ENCODE measurements at places on chromosomes 7 and 10.

DNA sequence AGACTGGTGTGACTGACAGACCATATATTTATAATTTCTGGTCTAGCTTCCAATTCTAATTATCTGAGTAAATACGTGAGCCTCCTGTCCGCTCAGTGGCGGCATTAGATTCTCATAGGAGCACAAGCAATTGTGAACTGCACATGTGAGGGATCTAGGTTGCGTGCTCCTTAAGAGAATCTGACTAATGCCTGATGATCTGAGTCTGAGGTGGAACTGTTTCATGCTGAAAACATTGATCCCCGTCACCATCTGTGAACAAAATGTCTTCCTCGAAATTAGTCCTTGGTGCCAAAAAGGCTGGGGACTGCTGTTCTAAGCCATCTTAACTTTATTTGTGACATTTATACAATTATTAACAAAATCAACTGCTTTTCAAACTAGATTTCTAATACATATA lies 164.7 kb upstream of the MEOX2 start:
- DNase-seq = no peak

DNA sequence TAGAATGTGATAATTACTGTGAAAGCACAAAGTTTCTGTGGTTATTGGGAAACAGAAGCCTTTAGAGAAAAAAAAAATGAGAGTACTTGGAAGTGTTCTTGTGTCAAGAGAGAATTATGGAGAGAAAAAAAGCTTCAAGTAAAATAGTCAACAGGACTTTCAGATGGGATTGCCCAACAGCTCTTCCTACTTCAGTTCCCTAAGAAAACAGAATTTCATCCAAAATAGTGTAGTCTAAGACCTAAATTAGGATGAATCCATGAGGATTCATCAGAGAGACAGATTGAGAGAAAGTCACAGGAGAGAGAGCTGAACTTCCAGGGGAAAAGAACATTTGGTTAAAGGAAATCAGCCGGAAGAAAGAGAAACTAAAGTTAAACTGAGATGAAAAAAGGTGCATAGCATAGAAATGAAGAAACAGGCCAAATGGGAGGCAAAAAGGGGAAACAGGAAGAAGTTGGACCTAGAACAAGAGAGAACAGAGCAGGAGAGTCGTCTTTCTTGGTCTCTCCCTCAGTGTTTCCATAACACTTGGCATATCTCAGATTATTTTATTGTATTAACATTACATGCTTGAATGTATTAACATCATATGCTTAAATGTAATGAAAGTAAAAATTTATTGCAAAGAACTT lies 2.5 kb downstream of the SCIN start:
- no peak for DNase-seq

GRCh38 chr10:34319197-34319846 lies 495.8 kb downstream of the PARD3 start:
- DNase-seq = no peak

- no peak for DNase-seq
Observed at GRCh38 chr10:24553051-24553612, 170.6 kb downstream of the ARHGAP21 start.

GRCh38 chr7:17411922-17412321 lies 113.5 kb downstream of the AHR start:
- DNase-seq = no peak

- DNase-seq = no peak
Observed at GRCh38 chr10:113920875-113921274, 66.4 kb downstream of the NHLRC2 start.

DNA sequence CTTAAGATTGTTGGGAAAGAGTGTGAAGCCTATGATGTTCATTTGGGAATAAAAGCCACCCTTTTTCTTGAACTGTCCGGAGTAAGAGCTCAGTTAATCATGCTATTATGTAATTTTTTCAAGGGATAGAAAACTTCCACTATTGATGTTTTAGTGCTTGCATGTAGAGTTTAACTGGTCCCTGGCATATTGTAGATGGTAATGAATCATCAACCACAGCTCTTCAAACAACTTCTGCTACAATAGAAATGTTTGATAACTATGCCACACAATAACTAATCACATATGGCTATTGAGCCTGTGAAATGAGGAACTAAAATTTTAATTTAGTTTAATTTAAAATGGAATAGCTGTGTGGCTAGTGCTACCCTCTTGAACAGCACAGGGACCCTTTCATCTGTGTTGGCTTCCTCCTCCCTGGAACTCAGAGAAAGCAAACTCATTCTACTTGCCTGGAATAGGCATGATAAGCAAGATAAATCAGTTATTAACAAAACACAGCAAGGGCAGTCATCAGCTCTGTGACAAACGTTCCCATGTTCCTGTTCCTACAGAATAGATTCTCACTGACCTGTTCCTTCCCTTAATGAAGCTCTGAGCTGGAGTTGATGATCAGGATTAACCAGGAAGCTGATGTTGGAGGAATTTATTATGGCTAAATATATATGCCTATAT lies 4.9 kb upstream of the SRI start:
- DNase-seq = no peak

DNA sequence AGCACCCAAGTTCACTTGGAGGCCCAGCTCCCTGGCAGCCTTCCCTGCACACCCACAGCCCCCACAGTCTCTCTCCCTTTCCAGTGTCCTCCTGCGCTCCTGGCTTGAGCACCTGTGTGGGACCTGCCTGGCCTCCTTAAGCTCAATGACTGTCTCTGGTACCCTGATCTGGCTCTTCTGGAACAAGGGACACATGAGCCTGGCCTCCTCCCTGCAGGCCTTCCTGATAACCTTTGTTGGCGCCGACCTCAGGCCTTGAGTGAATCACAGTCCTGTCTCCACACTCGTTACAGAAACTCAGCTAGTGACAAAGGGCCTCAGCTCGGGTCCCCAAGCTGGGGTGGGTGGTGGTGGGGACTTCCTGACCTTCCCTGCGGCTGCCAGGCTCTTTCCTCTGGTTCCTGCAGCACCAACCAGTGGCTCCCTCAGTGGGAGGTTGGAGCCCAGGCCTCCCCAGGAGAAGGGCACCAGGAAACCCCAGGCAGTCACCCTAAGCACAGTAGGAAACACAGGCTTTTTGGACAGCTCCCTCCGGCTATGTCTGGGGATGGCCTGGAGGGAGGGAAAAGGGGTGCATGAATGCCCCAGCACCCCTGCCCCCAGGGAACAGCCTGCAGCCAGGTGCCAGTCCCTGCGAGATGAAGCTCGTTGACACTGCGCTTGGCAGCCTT lies 147.3 kb downstream of the SH3PXD2A start:
- no peak for DNase-seq
